Endothelial cell of umbilical vein (primary cell): ENCODE measurements at places on chromosomes 11 and 22.

DNA sequence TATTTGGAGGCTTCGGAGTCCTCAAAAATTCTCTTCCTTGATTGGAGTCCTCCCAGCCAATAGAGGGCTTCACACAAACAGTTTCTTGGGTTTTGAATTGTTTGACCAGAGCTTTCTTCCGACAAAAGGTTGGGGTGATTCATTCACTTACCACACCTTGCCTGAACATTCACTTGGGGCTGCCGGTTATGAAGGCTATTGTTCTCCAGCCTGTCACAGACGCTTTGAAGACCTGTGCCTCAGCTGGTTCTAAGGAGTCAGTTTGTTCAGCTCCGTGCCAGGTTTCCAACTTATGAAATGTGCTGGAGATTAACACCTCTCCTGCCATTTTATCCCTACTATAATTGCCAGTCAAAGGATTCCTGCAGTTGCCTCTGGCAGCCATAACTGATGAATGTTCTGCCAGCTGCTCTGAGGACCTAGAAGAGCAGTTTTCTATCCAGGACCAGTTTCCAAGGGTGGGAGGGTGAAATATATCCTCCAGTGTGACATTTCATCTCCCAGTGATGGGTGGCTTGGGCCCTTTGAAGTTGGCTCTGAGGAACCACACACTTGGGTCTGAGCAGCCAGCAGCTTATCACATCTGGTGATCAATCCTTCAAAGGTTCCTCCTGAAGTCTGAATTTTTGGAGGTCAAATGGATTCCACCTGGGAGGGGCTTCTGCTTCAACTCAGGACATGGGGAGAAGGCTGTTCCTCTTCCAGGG is 31.4 kb downstream of the LIMK2 start:
- peak overlapping the region; percentile 95 for H3K27ac ChIP-seq
- peaks cover 70% of the 10 kb centered on the region for H3K4me1 ChIP-seq
- peaks cover 3% of the 10 kb centered on the region for H3K36me3 ChIP-seq
- peak; percentile 40 for DNase-seq
- no peak overlapping the region for H3K4me3 ChIP-seq

DNA sequence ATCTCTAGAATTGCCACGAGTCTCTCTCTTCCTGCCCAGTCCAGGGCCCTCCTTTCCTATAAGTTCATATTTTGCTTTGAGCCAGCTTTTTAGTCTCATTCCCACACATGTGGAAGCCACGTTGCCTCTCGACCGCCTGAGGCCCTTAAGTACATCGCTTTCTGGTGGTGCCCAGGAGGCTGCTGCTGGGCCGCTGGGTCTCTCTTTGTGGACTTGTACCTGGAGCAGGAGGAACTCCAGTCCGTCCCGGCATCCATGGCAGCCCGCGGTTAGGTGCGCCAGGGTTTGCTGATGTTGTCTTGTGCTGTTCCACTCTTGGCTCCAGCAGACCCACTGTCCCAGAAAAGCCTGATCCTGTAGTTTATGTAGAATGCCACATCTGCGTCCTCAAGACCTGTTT is 41.0 kb downstream of the NAT10 start:
- no peak for DNase-seq
- H3K27ac ChIP-seq, result no peak overlapping the region
- no peaks in the 10 kb centered on the region for H3K4me1 ChIP-seq
- H3K4me3 ChIP-seq, result no peak overlapping the region

- DNase-seq, result peak; percentile 34
- no peaks in the 10 kb centered on the region for H3K27me3 ChIP-seq
- no peaks in the 10 kb centered on the region for H3K36me3 ChIP-seq
- no peak overlapping the region for H3K27ac ChIP-seq
These were observed 4.5 kb downstream of the GSTT2 start for GRCh38 chr22:23984430-23984829.

DNA sequence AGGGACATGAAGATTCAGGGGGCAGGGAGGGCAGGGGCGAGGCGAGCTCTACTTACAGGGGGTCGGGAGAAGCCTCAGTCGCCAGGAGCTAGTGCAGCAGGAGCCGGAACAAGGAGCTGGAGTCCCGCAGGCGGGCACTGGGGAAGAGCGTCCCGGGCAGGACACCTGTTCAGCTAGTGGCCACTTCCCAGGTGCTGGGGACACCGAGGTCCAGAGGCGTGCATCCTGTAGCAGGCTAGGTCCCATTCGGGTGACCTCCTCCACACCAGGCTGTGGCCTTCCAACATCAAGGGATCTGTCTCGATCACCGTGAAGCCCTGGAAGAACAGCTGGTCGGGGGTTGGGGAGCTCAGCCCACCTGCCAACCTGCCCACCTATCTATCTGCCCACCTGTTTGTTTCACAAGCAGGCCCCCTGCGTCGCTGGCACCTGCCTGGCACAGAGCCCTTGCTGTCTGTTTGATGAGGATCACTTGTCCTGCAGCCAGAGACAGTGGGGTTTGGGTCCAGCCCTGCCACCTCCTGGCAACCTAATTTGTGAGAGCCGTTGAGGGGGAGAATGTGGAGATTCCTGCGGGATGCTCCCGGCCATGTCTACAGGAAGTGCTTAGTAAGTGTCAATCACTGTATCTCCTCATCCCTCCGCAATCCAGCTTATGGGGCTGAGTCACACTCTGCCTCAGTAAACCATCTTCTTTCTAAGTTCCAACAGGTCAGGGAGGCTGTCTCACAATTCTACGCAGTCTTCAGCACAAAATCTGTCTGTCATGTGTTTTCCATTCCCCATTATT is 940.9 kb downstream of the BRD1 start:
- no peak for DNase-seq
- H3K36me3 ChIP-seq, result no peaks in the 10 kb centered on the region
- H3K27ac ChIP-seq, result no peak overlapping the region
- no peaks in the 10 kb centered on the region for H3K4me1 ChIP-seq
- H3K4me3 ChIP-seq, result no peak overlapping the region

DNA sequence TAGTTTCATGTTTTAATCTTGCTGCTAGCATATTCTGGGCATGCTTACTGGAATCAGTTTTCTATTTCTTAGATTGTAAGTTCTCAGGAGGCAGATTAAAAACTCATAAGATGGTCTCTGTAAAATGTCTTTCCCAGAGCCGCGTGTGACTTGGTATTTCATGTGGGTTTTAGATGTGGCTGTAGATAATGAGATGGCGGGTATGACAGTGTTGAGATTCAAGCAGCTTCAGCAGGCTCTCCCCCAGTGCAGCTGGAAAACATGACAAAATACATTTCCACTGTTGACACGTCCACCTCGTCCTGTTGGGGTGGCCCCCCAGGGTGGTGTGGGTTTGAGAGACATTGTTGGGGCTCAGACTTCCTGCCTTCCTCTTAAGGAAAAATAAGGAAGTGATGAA is 106.8 kb downstream of the KIRREL3 start:
- no peaks in the 10 kb centered on the region for H3K27me3 ChIP-seq
- no peaks in the 10 kb centered on the region for H3K36me3 ChIP-seq
- no peak overlapping the region for H3K27ac ChIP-seq
- H3K4me3 ChIP-seq, result no peak overlapping the region

GRCh38 chr11:127071606-127072005 is 71.0 kb upstream of the KIRREL3 start:
- DNase-seq, result no peak
- H3K27me3 ChIP-seq, result no peaks in the 10 kb centered on the region
- no peaks in the 10 kb centered on the region for H3K36me3 ChIP-seq
- no peaks in the 10 kb centered on the region for H3K4me1 ChIP-seq
- no peak overlapping the region for H3K27ac ChIP-seq

DNA sequence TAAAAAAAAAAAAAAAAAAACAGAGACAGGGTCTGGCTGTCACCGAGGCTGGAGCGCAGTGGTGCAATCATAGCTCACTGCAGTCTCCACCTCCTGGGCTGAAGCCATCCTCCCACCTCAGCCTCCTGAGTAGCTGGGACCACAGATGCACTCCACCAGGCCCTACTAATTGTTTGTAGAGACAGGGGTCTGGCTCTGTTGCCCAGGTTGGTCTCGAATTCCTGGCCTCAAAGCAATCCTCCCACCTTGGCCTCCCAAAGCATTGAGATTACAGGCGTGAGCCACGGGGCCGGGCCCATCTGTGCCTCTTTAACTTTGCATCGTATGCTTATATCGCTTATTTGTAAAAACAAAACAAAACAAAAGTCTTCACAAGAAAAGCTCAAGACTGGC is 3.1 kb downstream of the CPT1A start:
- H3K36me3 ChIP-seq, result peaks cover 2% of the 10 kb centered on the region
- H3K27ac ChIP-seq, result peak overlapping the region; percentile 82
- H3K4me1 ChIP-seq, result peaks cover 41% of the 10 kb centered on the region
- peak; percentile 16 for DNase-seq
- H3K4me3 ChIP-seq, result peak overlapping the region; percentile 47

DNA sequence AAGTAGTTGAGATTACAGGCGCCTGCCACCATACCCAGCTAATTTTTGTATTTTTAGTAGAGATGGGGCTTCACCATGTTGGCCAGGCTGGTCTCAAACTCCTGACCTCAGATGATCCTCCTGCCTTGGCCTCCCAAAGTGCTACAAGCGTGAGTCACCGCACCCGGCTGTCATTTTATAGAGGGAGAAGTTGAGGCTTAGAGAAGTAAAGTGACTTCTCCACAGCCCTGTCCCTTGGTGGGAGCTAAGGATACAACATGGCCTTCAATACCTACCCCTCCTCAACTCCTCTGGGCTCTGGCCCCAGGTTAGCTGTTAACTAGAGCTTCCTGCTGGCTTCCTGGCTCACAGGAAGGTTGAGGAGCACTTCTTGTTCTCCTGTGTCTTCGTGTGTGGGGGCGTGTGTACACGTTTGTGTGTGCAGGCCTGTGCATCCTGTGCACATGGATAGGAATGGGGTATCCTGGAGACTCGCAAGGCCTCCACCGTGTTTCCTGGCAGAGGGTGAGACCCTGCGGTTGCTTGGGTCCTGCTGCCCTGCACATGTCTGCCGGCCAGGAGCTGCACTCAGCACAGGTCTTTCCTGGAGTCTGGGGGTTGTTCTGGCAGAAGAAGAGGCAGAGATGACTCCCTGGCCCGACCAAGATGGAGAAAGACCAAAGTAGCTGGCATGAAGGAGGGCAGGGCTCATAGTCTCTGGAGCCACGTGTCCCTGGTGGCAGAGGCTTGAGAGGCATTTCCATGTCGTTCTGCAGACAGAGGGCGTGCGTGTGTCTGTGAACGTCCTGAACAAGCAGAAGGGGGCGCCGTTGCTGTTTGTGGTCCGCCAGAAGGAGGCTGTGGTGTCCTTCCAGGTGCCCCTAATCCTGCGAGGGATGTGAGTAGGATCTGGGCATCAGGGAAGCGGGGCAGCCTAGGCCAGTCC is 2.4 kb downstream of the SIDT2 start:
- peak; percentile 65 for DNase-seq
- H3K4me1 ChIP-seq, result peaks cover 18% of the 10 kb centered on the region
- H3K27me3 ChIP-seq, result no peaks in the 10 kb centered on the region

DNA sequence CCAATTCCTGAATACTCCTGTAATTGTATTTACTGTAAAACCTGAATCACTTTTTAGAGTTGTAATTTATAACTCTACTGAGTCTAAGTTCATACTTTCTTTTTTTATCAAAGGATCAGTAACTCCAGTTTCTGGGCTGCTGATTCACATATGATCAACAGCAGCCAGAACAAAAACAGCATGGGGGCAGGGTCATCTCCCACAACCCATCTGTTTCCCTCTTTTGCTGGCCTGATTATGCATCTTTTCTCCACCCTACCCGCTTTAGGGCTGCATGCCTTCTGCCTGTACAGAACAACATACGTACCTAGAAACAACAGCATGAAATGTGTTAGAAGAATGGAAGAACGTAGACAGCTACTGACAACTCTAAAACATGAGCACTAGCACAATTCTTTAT is 76.0 kb downstream of the MRTFA start:
- DNase-seq, result peak; percentile 95
- no peaks in the 10 kb centered on the region for H3K36me3 ChIP-seq
- H3K4me1 ChIP-seq, result peaks cover 6% of the 10 kb centered on the region
- no peak overlapping the region for H3K4me3 ChIP-seq

DNA sequence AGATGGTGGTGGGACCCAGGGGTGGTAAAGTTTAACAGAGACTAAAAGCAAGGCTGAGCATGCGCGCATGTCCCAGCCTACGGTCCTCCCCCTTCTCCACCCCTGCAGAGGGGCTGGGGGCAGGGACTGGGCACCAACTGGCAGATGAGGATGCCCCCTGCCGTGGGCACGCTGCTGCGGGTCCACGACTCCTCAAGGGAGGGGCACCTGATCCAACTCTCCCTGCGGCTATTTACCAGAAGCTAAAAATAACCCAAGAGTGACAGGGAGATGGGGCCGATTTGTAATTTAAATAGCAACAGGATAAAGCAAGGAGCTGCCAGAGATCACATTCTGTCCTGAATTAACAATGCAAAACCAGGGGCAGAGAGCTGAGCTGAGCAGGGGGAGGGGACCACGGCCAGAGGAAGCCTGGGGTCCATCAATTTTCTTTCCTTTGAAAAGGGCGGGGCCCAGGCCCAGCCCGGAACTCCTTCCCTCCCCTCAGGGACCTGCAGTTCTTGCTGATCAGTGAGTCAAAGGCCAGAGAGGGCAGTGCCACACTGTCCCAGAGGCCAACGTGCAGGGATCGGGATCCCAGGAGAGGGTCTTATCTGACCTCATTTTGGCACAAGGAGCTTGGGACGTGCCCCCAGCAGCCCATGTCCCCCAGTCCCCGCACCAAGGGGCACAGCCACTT is 8.1 kb upstream of the DGKZ start:
- H3K27me3 ChIP-seq, result peaks cover 7% of the 10 kb centered on the region
- DNase-seq, result no peak
- H3K27ac ChIP-seq, result no peak overlapping the region
- H3K4me3 ChIP-seq, result no peak overlapping the region
- H3K36me3 ChIP-seq, result no peaks in the 10 kb centered on the region

- no peak overlapping the region for H3K4me3 ChIP-seq
- no peak overlapping the region for H3K27ac ChIP-seq
- no peaks in the 10 kb centered on the region for H3K27me3 ChIP-seq
These were observed 39.5 kb downstream of the CHKA start for GRCh38 chr11:68081691-68082090.

DNA sequence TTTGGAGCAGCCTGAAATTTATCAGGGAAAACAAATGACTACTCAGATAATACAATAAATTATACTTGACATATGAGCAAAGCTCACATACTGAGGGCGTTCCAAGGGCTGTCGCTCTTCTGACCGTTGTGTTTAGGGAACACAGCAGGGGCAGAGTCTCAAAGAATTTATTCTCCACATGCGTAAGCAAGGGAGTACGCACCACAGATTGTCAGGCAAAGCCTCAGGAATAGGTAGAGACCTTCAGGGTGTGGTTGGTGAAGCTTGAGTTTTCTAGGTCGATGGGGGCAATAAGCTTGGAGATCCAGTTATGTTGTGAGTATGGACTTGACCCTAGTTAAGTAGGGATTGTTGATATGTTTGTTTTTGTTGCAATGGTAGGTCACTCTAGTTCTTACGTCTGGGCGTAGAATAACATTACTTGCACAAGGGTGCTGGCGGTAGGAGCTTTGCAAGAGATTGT is 830 bp downstream of the ACAT1 start:
- no peaks in the 10 kb centered on the region for H3K27me3 ChIP-seq
- H3K36me3 ChIP-seq, result no peaks in the 10 kb centered on the region
- H3K4me3 ChIP-seq, result peak overlapping the region; percentile 58
- peaks cover 16% of the 10 kb centered on the region for H3K4me1 ChIP-seq

- no peak overlapping the region for H3K4me3 ChIP-seq
- H3K27ac ChIP-seq, result no peak overlapping the region
- no peaks in the 10 kb centered on the region for H3K36me3 ChIP-seq
- DNase-seq, result no peak
- no peaks in the 10 kb centered on the region for H3K4me1 ChIP-seq
These were observed 55.6 kb upstream of the LARGE1 start for GRCh38 chr22:33975841-33976240.
